AG09319 (cell line): ENCODE measurements at places on chromosomes 12 and 14.

DNA sequence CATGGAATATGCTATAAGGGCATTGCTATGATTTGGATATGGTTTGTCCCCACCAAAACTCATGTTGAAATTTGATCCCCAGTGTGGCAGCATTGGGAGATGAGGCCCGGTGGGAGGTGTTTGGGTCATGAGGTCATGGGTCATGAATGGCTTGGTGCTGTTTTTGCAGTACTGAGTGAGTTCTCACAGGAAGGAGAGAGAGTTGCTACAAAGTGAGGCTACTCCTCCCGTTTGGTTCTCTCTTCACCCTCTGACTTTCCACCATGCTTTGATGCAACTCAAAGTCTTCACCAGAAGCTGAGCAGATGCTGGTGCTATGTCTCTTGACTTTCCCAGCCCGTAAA is 388.1 kb upstream of the TMPO start:
- no peak for DNase-seq

- DNase-seq, result no peak
Measured at GRCh38 chr12:31315044-31315715, 10.8 kb downstream of the SINHCAF start.

DNA sequence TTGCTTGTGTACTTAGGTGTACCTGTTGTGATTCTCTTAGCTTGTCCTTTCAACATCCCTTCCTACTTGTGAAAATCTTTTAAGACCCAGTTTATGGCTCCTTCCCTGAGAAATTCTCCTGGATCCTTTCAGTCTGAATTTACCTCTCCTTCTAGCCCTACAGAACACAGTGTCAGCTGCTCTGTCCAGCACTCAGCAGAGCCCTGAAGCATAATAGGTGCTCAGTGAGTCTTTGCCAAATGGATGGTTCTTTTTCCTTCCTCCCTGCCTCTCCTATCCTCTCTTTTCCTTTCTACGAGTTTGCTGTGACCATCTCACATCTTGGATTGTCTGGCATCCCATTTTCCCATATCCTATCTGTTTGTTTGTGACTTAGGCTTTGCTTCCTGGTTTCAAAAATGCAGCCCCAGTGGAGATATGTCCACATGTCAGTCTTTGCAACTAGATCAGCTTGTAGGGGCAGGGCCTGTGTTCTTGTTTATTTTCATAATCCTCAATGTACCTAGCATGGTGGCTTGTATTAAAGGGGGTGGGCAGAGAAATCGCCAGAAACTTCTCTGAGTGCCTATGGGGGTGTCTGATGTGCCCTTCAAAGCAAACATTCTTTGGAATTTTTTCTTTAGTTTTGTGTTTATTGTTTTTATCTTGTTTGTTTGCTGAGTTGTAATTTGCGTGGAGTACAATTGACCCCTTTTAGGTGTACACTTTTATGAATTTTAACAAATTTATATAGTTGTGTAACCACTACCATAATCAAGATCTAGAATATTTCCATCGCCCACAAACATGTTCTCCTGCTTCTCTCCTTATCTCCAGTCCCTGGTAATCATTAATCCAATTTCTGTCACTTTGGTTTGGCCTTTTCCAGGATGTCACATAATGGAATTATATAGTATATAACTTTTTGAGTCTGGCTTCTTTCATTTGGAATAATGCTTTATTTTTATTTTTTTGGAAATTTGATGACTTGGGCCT is 62.8 kb downstream of the SMOC1 start:
- no peak for DNase-seq

GRCh38 chr12:94026596-94026995 is 121.8 kb upstream of the PLXNC1 start:
- no peak for DNase-seq
